SK-N-DZ (cell line): ENCODE measurements at places on chromosomes 3 and 15.

DNA sequence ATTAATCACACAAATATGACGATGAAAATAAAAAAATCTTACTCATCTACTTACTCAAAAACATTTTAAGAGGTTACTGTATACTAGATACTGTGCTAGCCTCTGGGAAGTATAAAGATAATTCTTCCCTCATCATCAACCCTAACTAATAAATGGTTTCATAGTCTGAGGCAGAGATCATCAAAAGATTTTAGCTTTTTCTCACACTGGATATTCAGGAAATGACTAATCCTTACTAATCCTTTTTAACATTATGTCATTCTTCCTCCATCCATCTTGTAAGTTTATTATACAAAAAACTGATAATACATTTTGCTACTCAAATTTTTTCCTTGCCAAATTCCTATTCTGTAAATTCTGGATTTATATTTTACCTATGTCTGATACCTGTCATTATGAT is 29.7 kb downstream of the ACAD11 start:
- no peak for DNase-seq

GRCh38 chr3:61808526-61808925 is 247.2 kb downstream of the PTPRG start:
- no peak for DNase-seq

DNA sequence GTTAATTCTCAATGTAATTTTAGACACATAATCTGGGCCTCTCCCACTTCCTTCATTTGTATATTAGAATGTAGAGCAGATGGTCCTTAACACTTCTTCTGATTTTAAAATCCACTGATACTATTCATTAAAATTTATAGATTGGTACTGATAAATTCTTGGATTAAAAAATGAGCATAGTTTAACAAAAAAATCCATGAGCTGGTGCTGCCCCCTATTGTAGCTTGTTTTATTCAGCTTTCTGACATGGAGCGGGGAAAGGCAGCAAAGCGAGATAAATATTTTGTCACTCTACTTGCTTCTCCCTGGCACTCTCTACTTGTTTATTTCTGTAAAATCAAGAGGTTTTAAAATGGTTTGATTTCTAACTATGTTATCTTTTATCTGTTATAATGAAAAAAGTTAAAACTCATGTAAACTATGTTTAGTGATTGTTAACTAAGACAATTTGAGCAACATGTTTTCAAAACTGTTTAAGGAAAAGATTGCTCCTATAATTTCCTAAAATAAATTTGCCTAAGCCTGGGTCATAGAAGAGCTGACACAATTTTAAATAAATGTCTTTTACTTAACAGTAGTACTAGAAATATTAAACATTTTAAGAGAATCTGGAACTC is 26.5 kb upstream of the PLOD2 start:
- DNase-seq = no peak

GRCh38 chr3:139284221-139284620 is 59.6 kb upstream of the MRPS22 start:
- DNase-seq = no peak

DNA sequence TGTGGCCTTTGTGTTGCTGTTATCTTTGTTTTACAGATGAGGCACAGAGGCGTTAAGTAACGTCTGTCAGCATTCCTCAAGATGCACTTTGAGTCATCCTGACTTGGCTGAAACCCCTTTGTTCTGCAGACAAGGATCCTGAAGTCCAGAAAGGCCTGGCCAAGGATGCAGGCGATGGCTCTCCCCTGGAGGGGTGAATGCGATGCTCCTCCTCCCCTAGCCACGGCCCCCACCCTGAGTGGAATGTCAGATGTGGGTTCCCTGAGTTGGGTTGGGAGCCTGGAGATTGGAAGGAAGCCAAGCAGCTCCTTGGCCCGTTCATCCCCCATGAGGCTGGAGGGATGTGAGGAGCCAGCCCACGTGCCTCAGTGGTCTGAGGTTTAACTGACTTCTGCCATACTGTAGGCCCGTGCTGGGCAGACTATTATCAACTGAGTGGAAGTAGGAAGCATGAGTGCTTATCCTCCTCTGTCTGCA is 43.3 kb downstream of the POMGNT2 start:
- DNase-seq = no peak

- no peak for DNase-seq
These were observed 37.1 kb downstream of the PHC3 start for GRCh38 chr3:170144437-170144843.

- peak; percentile 64 for DNase-seq
These were observed 566 bp downstream of the HMCES start for GRCh38 chr3:129278966-129279906.

DNA sequence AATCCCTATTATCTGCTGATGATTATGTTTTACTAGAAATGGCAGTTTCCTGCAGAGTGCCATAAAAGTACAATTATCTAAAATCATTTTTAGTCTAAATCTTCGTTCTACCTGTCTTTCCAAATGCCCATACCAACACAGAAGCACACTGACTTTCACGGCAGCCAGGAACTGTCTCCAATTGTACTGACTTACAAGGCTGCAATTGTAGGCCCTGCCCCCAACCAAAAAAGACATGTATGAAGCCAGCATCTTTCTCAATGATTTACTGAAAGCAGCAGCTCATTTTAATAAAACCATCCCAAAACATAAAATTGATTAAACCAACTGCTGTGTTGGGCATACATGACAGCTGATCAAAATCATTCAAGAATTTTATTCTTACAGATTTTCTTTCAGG is 119.0 kb downstream of the TBC1D5 start:
- DNase-seq = no peak

DNA sequence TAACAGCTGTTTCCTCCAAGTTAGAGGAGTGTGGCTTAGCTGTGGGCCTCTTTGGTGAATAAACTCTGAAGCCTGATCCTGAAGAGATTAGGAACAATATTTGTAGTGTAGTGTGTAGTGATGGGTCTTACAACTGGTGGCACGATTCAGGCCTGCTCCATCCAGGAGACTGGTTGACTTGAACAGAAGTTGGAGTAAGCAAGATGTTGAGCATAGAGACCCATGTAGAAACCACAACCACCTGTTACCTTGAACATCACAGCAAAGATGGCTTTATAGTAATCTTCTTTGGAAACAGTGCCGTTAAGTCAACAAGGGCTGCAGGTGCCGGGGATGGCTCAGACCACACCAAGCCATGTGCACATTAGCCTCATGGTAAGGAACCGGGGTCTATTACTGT is 74.2 kb upstream of the RASGRP1 start:
- DNase-seq = no peak

GRCh38 chr3:12832350-12833221 is 8.8 kb downstream of the RPL32 start:
- no peak for DNase-seq

GRCh38 chr3:38581774-38582173 is 67.7 kb downstream of the SCN5A start:
- no peak for DNase-seq

GRCh38 chr3:101391413-101391950 is 71.1 kb upstream of the IMPG2 start:
- DNase-seq = no peak

- DNase-seq = no peak
These were observed 6.1 kb downstream of the TBC1D21 start for GRCh38 chr15:73879426-73879825.

DNA sequence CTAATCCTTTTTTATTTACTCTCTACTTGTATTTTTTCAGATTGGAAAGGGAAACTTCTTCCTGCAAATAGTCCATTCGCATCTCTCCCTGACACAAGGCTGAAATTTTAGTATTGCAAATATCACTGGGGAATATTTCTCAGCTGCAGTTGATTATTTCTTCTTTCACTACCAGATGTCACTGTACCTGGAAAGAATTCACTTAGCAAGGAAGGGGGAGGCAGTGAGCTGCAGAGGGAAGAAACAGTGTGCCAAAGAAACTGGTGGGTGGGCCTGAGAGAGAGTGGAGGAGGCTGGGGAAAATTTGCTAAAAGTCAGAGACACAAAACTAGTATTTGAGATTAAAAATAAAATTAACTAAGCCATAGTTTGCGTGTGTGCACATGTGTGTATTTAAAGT is 142.3 kb upstream of the STT3B start:
- DNase-seq = no peak

DNA sequence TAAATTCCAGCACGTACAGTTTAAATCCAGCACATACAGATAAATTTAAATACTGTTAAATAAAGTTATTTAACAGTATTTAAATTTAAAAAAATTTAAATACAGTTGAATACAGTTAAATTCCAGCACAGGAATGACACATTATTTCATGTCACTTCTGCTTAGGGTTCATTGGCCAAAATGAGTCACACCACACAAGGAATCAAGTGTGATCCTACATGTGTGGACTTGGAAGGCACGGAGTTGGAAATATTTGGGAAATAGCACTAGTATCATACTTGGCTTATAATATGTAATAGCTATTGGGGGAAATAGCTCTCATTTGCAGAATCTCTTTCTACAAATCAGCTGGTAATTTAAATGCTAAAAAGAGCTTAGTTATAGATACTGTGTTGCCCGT is 10.6 kb downstream of the RAB7A start:
- no peak for DNase-seq

- no peak for DNase-seq
These were observed 16.7 kb downstream of the ALS2CL start for GRCh38 chr3:46676601-46677410.

DNA sequence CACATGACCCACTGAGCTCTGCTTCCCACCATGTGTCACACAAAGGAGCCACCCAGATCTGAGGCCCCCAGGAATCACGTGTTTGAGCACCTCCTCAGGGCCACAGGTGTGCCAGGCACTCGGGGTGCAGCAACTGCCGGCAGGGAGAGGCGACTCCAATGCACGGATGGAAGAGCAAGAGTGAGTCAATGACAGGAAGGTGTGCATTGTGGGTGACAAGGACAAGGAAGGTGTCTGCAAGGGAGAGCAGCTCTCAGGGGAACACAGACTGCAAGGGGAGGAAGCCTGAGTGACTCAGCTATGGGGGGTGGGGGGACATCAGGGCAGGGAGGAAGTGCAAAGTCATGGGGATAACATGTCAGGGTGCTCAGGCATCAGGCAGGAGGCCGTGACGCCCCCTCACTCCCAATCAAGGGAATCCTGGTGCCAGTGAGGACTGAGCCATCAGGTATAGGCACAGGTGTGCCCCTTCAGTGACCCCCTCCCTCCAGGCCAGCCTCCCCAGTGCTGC is 67.4 kb downstream of the NUP210 start:
- DNase-seq = no peak

DNA sequence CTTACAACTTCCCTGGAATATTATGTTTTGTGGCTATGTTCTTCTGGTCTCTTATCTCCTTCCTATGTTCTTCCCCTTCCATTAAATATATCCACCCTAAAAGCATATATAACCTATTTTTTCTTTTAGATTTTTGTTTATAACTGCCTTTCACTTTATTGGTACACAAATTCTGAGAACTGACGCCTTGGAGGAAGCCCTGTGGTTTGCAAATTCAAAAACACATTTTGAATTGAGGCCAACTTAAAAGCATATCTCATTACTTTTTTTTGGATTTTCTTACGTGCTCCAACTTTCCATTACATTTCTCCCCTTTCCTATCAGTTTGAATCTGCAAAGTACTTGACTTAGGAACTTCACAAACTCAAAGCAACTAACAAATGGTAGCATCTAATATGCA is 15.3 kb upstream of the COLQ start:
- no peak for DNase-seq

GRCh38 chr3:142875583-142876207 is 13.2 kb downstream of the PCOLCE2 start:
- no peak for DNase-seq

GRCh38 chr3:190299969-190300368 is 22.3 kb downstream of the CLDN1 start:
- no peak for DNase-seq

DNA sequence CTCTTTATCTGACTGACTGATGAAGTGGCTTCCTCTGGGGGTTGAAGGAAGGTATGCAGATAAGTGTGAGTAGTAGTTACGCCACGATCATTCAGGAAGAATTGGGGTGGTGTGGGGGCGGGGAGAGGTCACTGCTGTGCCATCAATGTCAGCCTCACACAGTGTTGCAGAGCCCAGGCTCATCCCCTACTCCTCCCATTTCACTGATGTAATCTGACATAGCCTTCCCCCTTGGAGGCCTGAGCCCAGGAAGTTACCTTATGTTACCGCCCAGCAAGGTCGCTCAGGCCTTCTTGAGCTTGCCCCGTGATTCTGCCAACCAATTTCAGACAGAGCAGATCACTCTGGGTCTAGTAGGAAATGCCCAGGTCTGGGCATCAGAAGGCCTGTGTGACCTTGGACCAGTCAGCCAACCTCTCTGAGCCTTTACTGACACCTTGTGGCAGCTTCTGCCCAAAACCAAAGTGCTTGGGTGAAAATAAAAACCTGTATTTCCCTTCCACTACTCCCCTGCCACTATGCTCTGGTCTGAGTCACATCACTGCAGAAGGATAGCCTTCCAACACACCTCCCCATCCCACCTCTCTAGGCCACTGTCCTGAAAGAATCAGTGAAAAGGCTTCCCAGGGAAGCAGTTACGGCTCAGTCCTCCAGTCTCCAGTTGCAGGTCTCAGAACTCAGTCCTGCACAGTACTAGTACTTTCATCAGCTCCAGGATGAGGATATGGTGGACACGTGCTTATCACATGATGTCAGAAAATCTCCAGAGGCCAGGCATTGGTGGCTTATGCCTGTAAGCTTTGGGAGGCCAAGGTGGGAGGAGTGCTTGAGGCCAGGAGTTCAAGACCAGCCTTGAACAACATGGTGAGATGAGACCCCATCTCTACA is 28.1 kb upstream of the INSYN1 start:
- no peak for DNase-seq

DNA sequence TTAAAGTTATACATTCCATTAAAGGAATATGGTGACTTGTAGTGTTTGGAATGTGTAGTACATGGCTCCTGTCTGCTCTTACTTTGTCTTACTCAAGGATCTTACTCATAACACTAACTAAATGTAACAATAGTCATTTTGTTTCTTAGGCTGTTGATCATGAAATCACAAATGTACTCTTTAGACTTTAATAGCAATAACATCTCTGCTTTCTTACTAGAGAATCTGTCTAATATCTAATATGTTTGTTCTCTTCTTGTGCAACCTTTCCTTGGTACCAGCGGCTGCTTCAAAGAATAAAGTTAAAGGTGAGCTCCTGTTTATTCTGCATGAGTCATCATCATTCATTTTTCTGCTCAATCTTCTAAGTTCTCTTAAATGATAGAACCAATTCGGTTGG is 767.5 kb downstream of the CADM2 start:
- no peak for DNase-seq

DNA sequence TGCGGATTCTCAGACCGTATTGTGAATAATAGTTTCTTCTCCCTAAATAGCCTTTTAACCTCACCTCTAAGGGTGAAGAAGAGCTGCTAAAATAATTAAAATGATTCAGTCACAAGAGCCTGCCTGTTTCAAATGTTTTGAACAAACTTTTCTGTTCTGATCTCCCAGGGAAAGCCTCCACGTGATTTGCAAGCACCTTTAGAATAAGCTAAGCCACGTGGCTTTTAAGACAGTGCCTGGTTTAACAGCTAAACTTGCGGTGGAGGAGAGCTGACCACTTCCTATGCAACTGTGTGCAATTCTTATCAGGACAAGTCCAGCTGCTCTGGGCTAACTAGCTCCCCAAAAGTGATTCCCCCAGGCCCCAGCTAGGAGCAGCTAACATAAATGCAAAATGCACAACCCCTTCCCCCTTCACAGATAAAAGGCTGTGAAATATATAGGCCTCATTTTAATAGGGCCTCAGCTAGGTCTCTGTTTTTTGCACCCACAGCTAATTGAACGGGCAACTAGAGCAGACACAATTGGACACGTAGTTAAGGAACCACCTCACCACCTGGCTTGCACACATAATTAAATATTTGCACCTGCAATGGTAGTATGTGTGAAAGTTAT is 401.2 kb upstream of the NR2F2 start:
- no peak for DNase-seq

- DNase-seq = no peak
These were observed 18.8 kb upstream of the MOBP start for GRCh38 chr3:39448506-39449233.

GRCh38 chr15:92970656-92971055 is 70.5 kb downstream of the CHD2 start:
- DNase-seq = no peak
